Stimulated activated CD4-positive, alpha-beta T cell treated with anti-CD3 and anti-CD28 coated beads, Interleukin-2, amount 100 ng/mL, for 48 hours (primary cell): ENCODE measurements at places on chromosomes 6 and 20.

GRCh38 chr6:100620085-100620840, 155.5 kb upstream of the SIM1 start:
- DNase-seq = no peak

DNA sequence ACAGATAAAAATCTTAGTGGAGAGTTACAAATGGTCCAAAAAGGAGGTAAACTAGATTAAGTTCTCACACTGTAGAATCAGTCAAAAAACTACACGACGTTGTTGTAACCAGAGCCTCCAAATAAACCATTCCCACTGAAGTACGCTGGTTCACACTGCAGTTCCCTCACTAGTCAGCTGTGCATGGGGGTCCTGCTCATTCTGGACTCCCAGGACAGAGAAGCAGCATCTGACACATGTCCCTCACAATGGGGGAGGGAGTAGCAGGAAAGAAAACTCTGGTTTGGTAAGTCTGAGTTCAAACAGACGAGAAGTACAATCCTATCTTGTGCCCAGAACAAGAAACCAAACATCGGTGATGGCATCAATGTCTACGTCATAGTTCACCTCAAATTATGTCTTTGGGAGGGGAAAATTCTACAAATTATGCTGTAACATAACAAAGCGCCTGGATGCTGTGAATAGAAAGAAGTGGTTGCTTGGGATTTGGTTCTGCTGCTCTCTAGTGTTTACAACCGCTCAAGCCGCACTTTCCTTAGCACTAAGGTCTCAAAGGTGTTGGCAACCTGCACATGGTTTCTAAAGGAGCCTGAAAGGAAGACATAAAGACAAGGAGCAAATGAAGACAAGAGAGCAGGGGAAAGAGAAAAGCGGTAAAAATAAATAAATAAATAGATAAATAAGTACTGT, 208.0 kb downstream of the GMDS start:
- no peak for DNase-seq

GRCh38 chr6:146029573-146030184, 817 bp downstream of the GRM1 start:
- no peak for DNase-seq

GRCh38 chr6:127516662-127517273, 2.4 kb downstream of the MTCL3 start:
- peak; percentile 43 for DNase-seq
